HS-27A (cell line): ENCODE measurements at places on chromosomes 7 and 10.

GRCh38 chr7:74334030-74334429, 44.8 kb downstream of the CLIP2 start:
- no peak for DNase-seq

- no peak for DNase-seq
Observed at GRCh38 chr10:57905861-57906260, 361.8 kb downstream of the IPMK start.

DNA sequence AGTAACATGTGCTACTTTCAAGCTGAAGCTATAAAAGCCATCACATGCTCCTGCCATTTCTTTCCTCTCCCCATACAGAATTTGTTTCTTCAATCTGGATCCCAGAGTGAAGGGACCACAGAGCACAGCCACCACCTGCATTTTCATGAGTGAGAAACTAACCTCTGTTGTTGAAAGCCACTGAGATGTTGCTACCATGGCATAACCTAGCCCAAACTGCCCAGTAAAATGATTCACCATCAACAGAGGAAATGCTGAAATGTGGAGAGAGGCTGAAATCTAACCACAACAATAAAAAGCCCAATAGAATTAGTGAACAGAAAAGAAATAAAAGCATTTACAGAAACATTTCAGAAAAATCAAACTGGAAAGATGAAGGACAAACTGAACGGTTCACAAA, 125.2 kb downstream of the AMPH start:
- no peak for DNase-seq

GRCh38 chr7:156120552-156120951, 308.3 kb upstream of the SHH start:
- no peak for DNase-seq

- no peak for DNase-seq
Observed at GRCh38 chr10:14781763-14782162, 7.1 kb upstream of the FAM107B start.

DNA sequence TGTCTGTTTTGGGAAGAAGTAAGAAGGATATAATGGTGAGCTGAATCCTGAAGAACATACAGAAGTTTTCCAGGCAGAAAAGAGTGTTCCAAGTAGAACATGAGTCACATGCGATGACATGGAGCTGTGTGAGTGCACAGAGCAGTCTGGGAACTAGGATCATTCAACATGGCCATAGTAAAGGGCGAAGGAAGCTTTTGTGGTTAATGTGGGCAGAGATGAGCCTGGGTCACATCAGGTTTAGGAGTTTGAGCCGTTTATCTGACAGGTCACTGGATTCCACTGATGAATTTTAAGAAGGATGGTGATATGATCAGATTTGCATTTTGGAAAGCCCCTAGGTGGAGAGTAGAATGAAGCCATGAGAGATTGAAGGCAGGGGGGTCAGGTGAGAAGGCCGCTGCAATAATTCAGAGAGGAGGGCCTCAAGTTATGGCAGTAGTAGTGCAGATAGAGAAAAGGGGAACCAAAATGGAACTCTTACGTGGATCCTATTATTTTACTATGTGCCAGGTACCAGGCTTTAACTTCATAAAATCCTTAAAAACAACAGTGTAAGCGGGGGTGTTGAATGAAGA, 171.3 kb downstream of the RNLS start:
- no peak for DNase-seq

DNA sequence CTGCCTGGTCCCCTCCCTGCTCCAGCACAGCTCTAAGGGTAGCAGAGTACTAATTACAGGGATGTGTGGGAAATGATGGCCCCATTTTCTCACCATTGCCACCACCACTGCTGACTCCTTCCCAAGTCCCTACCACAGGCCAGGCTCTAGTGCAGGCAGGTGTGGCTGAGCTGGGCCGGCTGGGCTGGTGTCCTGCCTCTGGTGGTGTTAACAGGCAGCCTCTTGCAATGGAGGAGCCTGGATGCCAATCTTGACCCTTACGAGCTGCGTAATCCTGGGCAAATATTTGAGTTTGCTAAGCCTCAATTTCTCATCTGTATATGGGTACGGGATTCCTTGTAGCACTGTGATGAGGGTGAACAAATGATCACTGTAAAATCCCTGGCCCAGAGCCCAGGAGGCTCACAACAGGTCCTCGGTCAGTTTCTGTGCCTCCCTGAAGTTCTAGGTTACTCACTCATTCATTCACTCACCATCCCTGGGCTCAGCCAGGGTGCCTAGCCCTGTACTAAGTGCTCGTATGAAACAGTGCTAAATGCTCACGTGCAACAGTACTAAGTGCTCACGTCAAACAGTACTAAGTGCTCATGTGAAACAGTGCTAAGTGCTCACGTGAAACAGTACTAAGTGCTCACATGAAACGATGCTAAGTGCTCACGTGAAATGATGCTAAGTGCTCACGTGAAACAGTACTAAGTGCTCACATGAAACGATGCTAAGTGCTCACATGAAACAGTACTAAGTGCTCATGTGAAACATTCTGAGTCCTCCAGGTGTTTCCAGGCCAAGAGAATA, 2.3 kb upstream of the FZD9 start:
- DNase-seq, result no peak

GRCh38 chr7:42603496-42603895, 308.4 kb downstream of the C7orf25 start:
- no peak for DNase-seq

DNA sequence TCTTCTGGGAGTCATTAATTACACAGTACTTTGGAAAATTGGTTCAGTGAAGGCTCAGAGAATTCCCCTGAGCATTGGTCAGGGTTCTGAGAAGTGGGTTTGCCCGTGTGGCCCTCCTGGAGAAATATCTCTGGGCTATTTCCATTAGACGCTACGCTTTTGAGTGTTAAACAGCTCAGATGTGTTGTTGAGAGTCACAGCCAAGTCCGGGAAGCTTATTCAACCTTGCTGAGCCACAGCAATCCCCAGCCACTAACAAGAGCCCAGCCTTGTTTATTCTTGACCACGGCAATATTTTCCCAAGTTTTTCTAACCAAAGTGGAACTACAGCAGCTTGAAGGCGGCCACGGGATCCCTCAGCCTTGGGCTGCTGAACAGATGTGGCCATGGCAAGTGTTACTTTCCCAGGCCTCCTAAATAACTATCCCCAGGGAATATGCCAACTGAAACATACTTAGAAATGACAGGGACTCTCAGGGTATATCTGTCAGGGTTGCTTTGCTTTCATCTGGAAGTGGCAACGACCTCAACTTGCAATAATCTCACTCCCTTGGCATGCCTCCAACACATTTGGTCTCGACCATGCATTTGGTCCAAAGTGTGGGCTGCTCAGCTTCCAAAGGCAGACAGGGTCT, 214.7 kb downstream of the EMX2 start:
- no peak for DNase-seq

DNA sequence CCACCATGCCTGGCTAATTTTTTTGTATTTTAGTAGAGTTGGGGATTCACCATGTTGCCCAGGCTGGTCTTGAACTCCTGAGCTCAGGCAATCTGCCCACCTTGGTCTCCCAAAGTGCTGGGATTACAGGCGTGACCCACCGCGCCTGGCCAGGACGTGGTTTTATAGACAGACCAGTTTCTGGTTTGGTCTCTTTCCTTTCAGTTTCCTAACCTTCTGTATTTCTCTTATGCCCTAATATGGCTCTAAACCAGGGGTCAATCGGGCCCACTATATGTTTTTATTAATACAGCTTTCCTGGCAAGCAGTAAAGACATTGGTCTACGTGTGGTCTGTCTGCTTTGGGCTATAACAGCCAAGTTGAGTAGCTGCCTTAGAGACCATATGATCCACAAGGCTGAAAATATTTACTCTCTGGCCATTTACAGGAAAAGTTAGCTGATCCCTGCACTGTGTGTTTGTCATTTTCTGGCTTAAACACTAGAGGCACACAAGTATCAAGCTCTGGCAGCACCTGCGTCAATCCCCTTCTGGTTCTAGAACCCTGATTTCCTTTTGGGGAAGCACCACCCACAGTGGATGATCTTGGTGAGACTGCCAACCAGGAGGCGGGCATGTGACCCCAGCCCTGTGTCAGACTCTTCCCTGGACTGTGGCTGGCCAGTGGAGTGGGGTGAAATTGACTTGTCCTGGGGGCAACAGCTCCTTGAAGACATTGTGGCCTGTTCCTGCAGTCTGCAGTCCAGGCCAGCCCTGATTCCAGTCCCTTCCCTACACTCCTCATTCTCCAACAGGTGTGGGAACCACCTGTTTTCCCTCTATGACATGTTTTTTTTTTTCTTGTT, 497.2 kb downstream of the PLXNA4 start:
- DNase-seq, result no peak

- no peak for DNase-seq
Observed at GRCh38 chr10:21694631-21695030, 160.6 kb downstream of the MLLT10 start.

GRCh38 chr10:101476383-101476782, 111.7 kb downstream of the POLL start:
- DNase-seq, result no peak

DNA sequence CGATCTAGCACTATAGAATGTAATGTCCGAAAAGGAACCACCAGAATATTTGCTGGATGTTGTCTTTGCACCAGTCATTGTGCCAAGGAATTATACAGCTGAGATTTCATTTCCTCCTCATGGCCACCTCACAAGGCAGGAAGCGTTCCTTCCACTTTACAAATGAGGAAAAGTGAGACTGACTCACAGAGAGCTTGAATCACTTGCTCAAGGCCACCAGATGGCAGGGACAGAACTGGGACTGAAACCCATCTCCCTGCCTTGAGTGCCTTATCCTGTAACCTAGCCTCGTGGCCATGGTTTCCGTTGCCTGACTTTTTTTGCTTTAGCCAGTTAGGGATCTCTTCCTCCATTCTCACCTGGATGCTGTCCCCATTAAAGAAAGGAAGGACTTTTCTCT, 44.7 kb upstream of the PDZD8 start:
- DNase-seq, result no peak

DNA sequence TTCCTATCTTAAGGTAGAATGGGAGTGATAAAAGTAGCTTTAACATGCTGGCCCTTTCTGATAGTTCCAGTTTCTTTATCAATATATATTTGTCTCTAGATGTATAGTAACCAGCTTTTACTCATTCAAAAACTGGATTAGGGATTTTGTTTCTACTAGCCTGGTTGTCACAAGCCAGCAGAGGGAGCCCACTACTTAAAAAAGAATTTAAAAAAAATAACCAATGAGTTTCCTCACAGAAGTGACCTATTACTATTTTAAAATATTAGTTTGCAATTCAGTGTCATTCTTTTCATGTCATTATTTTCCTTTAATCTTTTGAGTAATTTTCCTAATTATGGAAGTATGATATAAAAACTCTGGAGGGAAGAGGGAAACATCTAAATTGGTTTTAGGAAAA, 142.1 kb downstream of the PHTF2 start:
- DNase-seq, result no peak

DNA sequence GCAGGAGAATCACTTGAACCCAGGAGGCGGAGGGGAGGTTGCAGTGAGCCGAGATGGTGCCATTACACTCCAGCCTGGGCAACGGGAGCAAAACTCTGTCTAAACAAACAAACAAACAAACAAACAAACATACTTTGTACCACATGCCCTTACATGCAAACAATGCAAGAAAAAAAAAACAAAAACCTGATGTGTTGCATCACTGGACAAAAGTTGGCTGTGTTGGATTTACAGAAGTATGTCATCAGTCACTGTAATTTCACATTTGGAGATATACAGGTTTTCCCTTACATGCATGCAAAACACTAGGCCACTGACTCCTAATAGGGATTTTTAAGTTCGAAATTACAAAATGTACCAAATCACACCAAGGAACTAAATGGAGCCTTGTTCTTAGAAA, 138.5 kb downstream of the SRPK2 start:
- DNase-seq, result no peak

DNA sequence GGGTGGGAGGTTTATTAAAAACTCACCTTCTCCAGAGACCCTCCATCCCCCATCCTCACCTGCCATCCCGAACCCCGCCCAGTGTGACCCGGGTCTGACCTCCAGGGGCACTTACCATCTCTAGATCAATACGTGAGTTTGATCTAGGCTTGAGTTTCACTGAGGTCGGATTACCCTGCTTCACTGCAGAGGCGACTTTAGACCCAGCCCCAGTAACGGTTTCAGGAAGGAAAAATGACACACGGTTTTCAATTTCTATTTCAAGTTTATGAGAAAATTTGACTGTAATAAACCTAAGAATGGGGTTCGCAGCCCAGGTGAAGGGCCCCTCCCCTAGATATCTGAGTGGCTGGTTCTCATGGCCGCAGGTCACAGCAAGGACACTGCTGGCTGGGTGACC, 33.1 kb downstream of the RCC1L start:
- DNase-seq, result no peak

- DNase-seq, result no peak
Observed at GRCh38 chr10:1253523-1254353, 197.6 kb downstream of the WDR37 start.

DNA sequence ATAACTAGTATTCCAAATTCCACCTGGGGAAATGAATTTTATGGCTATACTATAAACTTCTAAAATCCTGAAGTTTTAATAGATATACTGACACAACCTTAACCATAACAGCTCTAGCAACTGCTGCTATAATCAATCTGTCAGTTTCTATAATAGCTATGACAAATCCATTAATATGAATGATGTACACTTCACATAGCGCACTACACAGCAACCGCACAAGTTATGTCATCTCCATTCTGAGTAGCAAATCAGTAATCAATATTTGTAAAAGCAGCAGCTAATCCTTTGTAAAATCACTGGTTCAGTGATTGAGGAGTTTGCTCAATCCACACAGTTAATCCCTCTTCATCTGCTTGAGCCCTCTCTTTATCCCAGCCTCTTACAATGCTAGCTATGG, 105.3 kb downstream of the SKAP2 start:
- DNase-seq, result no peak

DNA sequence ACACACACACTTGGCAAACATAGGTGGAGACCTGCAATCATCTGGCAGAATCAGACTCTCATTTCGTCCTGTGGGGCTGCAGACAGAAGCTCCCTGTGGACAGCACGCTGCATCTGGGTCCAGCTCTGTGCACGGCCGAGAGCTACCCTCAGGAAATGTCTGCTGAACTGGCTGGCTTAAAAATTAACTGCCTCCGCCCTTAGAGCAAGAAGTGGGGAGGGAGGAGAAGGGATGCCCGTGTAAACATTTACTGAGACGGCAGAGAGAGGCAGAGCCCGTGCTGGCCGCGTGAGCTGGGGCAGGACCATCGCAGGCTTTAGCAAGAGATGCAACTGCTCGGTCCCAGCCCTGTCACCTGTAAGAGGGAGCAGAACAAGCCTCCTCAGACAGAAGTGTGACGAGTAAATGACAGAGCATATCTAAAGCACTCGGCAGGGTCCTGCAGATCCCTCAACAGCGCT, 81.8 kb downstream of the TNS3 start:
- no peak for DNase-seq
